ENCODE measurements at places on chromosomes 7 and 10.

DNA sequence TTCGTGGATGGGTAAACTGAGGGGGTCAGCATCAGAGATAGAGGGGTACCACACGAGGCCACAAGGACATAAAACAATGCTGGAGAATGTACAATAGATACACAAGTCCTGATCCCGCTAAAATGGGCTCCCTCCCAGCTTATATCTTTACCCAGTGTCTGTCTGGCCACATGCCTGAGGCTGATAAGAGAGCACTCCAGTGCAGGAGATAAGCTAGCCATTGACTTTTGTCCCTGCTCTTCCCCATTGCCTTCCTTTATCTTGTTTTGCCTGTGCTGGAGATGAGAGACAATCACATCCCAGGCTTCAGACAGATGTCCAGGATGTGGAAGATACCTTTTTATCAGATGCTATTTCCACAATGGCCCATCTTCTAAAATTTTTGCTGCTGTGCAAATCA lies 6.0 kb downstream of the GAD2 start:
- DNase-seq = no peak

DNA sequence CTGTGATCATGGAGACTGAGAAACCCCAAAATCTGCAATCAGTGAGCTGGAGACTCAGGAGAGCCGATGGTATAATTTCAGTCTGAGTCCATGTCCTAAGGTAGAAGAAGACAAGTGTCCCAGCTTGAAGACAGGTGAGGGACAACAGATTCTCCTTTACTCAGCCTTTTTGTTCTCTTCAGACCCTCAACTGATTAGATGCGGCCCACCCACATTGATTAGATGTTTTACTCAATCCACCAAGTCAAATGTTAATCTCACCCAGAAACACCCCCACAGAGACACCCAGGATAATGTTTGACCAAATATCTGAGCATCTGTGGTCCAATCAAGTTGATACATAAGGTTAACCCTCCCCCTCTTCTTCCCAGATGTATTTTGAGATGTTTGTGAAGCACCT lies 131.2 kb downstream of the PFKFB3 start:
- DNase-seq = no peak

- DNase-seq = no peak
Observed at GRCh38 chr7:23350466-23350865, 51.3 kb downstream of the MALSU1 start.

- DNase-seq = no peak
Observed at GRCh38 chr10:78905957-78906308, 162.8 kb upstream of the ZMIZ1 start.

DNA sequence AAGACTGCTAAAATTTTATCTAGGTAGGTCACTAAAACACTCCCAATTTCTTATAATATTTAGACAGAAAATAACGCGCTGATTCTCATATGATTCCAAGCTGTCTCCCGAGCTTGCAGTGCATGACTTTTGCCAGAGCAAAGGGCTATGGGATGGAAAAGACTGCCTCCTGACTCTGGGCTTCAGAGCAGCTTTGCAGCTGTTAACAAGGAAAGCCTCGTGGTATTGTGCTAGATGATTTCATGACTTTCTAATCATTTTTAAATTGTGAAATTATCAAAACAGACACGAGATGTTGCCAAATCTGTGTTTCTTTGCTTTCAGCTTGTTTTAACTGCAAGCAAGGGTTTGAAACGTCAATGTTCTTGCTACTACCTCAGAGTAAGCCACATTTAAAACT lies 238.3 kb downstream of the AGMO start:
- DNase-seq = no peak

GRCh38 chr7:33965183-33965744 lies 59.9 kb downstream of the BMPER start:
- DNase-seq = no peak

DNA sequence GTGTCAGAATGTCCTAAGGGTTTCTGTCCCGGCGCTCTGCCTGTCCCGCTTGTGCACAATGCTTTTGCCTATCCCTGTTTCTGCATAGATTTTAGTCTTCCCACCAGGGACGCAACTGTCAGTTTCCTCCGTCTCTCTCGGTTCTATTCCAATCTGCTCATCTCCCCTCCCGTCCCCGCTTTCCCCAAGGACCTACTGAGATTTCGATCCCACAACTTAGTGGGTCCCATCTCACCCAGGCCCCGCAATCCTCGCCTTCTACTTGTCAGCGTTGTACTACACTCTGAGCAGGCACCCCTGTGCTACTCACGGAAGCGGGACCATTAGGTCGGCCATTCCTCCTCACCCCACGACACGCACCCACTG lies 519 bp upstream of the ZNF655 start:
- no peak for DNase-seq

- DNase-seq = no peak
Observed at GRCh38 chr7:516606-517456, 2.8 kb downstream of the PDGFA start.

DNA sequence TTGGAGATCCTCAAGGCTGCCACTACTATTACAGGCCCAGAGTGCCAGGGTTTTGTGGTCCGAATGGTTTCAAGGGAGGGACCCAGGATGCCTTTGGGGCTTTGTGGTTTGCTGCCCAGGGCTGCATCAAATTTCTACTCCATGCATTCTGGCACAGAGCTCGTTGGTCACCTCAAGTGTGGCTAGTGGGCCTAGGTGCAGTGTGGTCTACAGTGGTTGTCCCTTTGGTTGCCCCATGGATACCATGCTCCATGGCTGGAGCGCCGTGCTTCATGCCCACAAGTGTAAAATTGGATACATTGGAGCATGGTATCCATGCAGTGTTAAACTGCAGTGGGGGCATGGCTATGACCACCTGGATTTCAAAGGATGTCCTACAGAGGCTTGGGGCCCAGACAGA lies 5.4 kb upstream of the PRF1 start:
- no peak for DNase-seq

GRCh38 chr7:50470250-50471163 lies 20.4 kb upstream of the FIGNL1 start:
- no peak for DNase-seq

DNA sequence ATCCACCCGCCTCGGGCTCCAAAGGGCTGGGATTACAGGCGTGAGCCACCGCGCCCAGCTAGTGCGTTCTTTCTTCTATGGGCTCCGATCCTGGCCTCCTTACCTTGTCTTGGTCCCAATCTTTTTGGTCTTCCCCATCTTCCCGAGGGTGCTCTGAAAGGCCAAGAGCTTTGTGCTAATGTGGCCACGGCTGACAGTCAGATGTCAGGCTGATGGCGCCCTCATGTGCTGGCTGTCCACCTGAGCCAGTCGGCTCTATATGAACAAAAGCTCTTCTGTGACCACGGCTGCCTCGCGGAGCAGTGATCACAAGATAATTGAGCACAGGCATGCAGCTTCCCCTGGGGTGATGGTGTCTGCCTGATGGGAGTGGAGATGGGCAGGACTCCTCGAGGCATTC lies 11.0 kb upstream of the AHCYL2 start:
- DNase-seq = no peak

- DNase-seq = peak; percentile 46
Observed at GRCh38 chr7:41834805-41835694, 132.2 kb upstream of the INHBA start.
